ENCODE measurements at places on chromosomes 4 and X.

DNA sequence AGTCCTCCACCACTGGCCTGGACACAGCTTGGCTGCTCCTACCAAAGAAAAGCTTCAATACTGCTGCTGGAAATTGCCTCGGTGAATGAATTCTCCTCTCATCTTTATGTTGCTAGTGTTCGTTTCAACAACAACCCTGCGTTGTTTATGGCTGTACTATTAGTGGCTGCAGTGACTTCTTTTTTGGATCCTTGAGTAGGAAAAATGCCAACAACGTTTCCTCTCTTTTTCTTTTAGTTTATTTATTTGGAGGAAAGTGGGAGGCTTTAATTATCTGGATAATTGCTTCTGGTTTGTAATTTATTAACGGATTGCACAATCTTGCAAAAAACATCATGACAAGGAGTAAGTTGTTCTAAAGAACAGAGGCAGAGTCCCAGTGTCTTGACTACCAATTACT is 464.1 kb upstream of the TRAM1L1 start:
- no peak for DNase-seq

DNA sequence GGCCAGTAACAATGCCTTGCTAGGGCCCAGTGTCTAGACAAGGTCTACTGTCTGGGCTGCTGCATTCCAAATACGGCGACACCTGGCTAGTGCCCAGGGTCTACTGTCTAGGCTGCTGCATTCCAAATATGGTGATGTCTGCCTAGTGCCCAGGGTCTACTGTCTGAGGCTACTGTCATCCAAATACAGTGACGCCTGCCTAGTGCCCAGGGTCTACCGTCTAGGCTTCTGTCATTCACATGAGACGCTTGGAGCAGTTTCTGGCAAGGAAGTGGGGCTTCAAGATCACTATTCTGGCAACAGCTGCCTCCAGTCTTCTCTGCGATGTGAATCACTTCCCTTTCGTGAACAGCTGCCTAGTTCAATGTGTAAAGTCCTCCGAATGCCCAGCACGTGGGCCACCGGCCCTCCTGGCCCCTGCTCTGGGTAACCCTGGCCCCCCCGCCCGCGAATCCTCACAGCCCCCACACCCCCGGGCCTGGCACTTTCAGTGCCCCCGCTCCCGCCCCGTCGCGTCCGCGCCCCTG is 12.7 kb downstream of the ACOX3 start:
- DNase-seq = no peak

GRCh38 chr4:7719354-7720174 is 220.1 kb downstream of the AFAP1 start:
- peak; percentile 79 for DNase-seq

DNA sequence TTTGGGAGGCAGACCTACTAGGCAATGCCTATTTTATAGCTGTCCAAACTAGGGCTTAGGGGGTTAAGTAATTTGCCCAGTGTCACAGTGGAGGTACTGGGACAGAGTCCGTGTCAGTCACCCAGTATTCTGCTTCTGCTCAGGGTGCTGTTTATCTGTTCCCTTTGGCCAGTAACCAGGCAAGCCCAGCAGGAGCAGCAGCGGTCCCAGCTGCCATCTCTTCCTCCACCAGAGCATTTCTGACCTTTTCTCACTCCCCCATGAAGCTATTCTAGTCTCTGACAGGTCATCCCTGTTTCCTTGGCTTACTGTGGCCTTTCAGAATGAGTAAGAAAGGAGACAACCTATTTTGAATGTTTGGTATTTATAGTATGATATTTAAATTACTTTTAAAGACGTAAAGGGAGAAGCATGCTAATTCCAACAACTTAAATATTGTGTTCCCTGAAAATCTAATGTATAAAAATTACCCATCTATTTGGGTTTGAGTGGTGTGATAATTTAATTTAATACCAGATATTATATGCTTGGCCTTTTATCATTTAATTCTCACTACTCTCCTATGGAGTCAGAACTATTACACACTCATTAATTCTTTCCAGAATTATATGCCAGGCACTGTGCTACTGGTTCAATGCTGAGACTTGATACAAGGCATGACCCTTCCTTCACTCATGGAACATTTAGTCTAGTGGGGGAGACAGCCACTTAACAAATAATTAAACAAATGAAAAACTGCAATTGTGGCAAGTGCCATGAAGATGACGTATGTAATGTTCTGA is 60.6 kb downstream of the RPS6KA3 start:
- DNase-seq = no peak

DNA sequence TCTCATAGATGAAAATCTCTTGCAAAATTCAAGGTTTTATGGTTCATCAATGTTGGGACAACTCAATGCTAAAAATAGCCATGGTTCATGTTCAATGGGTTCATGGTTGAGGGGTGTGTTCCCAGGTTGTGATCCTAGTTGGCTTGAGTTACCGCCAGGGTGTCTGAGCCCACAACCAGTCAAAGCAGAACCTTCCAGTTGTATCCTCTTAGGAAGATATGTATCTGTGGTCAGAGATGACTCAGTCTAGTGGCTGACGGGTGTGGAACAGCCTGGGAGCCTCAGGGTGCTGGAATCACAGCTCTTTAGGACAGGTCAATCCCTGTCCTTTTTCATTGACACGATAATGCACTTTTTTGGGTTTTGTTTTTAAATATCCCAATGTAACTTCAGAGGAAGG is 192.3 kb upstream of the NR3C2 start:
- DNase-seq = no peak
